ENCODE measurements at places on chromosomes 11 and 22.

- H3K36me3 ChIP-seq: no peaks in the 10 kb centered on the region
- H3K27ac ChIP-seq: no peak overlapping the region
- no peak for DNase-seq
- no peaks in the 10 kb centered on the region for H3K27me3 ChIP-seq
- no peaks in the 10 kb centered on the region for H3K4me1 ChIP-seq
- H3K4me3 ChIP-seq: no peak overlapping the region
Observed at GRCh38 chr11:70727899-70728620, 329.7 kb downstream of the CTTN start.

DNA sequence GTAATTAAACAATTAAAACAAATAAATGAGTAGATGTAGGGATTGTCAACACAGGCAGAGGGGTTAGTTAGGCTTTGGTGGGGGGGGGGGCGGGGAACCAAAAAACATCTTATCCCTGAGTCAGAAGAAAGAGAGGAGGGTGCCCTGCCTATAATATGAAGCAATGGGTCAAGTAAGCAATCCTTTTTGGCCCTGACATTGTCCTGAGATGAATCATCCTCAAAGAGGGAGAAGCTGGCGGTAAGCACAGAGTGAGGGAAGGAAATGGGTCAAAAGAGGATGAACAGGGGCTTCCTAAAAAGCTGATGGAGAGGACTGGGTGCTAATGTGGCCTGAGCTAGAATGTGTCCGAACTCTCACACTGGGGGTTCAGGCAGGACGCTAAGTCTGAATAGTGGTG, 4.7 kb downstream of the OLFML1 start:
- no peaks in the 10 kb centered on the region for H3K27me3 ChIP-seq
- H3K4me1 ChIP-seq: no peaks in the 10 kb centered on the region
- no peak for DNase-seq

DNA sequence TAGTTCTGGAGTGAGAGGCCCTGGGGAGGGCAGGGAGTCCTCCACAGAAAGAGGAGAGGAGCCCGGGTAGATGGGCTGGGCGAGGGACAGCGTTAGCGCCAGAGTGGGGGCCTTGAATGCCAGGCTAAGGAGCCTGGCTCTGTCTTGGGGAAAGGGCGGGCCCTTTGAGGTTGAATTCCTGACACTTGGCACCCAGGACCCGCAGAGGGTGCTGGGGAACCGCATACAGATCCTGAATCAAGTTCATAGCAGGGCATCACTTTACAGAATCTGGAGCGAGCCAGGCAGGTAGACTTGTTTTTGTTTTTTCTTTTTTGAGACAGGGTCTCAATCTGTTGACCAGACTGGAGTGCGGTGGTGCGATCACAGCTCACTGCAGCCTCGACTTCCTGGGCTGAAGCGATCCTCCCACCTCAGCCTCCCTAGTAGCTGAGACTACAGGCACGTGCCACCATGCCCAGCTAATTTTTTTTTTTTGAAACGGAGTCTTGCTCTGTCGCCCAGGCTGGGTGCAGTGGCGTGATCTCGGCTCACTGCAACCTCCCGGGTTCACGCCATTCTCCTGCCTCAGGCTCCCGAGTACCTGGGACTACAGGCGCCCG, 6.1 kb downstream of the CARNS1 start:
- H3K27me3 ChIP-seq: peaks cover 4% of the 10 kb centered on the region
- DNase-seq: no peak
- no peak overlapping the region for H3K4me3 ChIP-seq
- H3K4me1 ChIP-seq: peaks cover 22% of the 10 kb centered on the region
- no peaks in the 10 kb centered on the region for H3K36me3 ChIP-seq

DNA sequence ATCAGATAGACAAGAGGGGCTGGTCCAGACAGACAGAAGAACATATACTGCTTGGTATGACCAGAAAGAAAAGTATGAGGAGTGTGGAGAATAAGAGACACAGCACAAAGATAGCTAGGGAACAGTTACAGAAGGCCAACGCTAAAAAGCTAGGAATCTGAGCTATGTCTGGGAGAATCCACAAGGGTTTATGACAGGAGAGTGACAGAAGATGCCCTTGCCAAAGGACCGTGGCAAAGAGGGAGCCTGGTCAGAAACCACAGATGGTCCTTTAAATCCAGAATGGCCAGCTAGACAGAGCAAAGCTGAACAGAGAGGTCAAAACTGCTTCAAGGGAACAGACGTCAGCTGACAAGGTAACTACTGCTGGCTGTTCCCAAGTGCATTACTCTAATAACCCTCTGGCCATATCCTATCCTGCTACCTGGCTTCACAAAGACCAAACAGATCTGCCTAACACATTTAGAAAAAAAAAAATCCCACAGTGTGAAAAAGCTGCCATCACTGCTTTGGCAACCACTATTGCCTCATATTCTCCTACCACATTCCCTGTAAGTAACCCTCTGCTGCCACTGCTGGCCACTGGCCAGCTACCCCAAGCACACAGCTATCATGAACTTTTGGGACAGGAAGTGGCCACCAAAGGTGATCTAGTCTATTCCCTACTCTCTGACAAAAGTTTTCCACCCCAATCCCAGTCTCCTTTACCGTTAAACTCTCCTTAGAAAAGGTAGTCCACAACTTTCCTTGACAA, 7.3 kb downstream of the SERGEF start:
- H3K36me3 ChIP-seq: peaks cover 3% of the 10 kb centered on the region
- H3K27me3 ChIP-seq: no peaks in the 10 kb centered on the region
- H3K4me1 ChIP-seq: no peaks in the 10 kb centered on the region
- no peak overlapping the region for H3K4me3 ChIP-seq
- DNase-seq: no peak
- H3K27ac ChIP-seq: no peak overlapping the region

GRCh38 chr11:9265211-9266131, at the start of gene DENND5A:
Gene DENND5A, minus strand, starts transcription at chr11:9265350. Its CDS starts 281 bp downstream, at chr11:9265069.
- H3K4me1 ChIP-seq: peaks cover 5% of the 10 kb centered on the region
- no peaks in the 10 kb centered on the region for H3K36me3 ChIP-seq
- no peaks in the 10 kb centered on the region for H3K27me3 ChIP-seq

DNA sequence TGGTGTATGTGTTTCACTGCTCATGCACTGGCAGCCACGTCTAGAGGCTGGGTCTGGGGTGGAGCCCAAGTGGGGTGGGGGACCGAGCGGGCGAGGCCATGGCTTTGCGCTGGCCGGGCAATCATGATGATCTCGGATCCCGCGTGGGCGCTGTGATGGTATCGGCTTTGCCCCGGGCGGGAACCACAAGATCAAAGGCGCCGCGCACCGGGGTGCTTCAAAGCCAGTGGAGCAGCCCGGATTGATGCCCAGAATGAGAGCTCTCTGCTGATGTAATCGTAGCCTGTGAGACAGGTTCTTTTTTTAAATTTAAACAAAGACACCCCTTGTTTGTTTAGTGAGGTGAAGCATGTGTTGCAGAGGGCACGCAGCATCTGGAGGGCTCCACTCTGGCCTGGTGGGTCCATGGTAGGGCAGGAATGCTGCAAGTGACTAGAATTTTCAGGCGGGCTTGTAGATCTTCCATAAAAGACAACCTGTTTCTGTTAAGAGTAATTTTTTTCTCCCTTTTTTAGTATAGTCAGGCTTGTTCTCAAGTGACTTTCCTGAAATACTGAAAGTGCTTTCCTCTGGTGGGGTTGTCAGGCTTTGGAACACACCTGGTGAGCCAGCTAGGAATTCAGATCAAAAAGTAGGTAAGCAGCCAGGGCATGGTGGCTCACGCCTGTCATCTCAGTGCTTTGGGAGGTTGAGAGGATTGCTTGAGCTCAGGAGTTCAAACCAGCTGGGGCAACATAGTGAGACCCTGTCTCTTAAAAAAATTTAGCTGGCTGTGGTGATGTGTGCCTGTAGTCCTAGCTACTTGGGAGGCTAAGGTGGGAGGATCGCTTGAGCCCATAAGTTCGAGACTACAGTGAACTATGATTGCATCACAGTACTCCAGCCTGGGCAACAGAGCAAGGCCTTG, 40.7 kb downstream of the ZNRF3 start:
- H3K4me1 ChIP-seq: peaks cover 26% of the 10 kb centered on the region
- no peak for DNase-seq
- no peak overlapping the region for H3K4me3 ChIP-seq

DNA sequence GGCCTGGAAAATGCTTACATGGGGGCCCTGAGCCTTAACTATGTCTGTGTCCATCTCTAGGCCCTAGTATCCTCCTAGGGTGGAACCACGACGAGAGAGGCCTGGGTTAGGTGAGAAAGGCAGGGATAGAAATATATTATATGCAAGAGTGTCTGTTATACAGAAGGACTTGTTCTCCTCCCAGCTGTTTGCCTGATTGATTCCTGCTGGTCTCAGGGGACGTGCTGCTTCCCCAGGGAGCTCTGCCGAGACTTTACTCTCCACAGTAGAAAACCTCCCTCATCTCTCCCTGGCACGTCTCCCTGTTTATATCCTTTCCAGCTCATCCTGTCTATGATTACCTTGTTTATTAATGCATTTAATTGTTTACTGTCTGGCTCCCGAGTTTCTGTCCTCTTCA, 132.6 kb downstream of the MIAT start:
- H3K4me1 ChIP-seq: no peaks in the 10 kb centered on the region
- no peaks in the 10 kb centered on the region for H3K27me3 ChIP-seq
- H3K4me3 ChIP-seq: no peak overlapping the region
- H3K36me3 ChIP-seq: no peaks in the 10 kb centered on the region

GRCh38 chr11:1139441-1140083, 18.2 kb upstream of the MUC5AC start:
- H3K4me1 ChIP-seq: no peaks in the 10 kb centered on the region
- DNase-seq: no peak
- H3K36me3 ChIP-seq: no peaks in the 10 kb centered on the region
- H3K4me3 ChIP-seq: no peak overlapping the region
- H3K27me3 ChIP-seq: no peaks in the 10 kb centered on the region

DNA sequence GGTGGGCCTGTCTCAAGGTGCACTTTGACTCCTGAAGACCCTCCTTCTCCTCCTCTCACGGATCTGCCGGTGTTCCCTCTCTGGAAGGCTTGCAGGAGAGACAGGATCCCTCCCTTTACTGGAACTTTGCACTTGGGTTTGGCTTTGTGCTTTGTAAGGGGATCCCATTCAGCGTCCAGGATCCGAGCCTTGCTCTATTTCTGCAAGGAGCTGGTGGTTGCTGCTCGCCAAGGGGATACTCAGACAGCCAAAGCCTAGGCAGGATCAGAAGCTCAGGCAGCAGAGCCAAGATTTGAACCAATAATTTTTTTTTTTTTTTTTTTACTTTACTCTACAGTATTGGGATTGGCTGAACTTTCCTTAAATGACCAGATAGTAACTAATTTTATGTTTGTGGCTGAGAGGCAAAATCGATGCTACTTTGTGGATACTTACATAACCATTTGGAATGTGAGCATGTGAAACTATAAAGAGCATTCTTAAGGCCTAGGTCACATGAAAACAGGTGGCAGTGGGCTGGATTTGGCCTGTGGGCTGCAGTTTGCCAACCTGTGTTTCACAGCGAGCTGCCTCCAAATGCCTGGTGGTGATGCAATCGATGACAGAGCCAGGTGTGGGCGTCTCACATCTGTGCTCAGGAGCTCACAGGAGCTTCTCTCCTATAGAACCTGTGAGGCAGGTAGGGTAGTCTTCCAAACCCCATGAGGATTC, 25.2 kb downstream of the BCR start:
- peaks cover 17% of the 10 kb centered on the region for H3K4me1 ChIP-seq
- peaks cover 14% of the 10 kb centered on the region for H3K36me3 ChIP-seq
- peak; percentile 44 for DNase-seq
- H3K4me3 ChIP-seq: no peak overlapping the region
- no peak overlapping the region for H3K27ac ChIP-seq

- peaks cover 25% of the 10 kb centered on the region for H3K27me3 ChIP-seq
- H3K36me3 ChIP-seq: no peaks in the 10 kb centered on the region
- no peak for DNase-seq
- H3K4me3 ChIP-seq: no peak overlapping the region
Observed at GRCh38 chr11:6660712-6661111, 5.1 kb upstream of the DCHS1 start.

DNA sequence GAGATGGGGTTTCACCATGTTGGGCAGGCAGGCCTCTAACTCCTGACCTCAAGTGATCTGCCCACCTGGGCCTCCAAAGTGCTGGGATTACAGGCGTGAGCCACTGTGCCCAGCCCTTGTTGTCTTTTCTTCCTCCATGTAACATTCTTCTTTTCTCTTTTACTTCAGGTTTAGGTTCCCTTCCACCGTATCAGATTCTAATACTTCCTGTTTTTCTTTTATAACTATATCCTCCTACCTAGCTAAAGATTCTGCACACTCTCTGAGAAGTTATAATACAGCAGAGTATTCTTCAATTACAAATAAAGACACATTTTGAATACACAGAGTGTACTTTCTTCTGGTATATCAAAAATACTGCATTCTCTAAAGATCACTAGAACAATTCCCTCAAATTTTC, 33.2 kb upstream of the GAB2 start:
- no peaks in the 10 kb centered on the region for H3K4me1 ChIP-seq
- no peak overlapping the region for H3K4me3 ChIP-seq
- H3K27me3 ChIP-seq: no peaks in the 10 kb centered on the region
- no peak for DNase-seq
- no peak overlapping the region for H3K27ac ChIP-seq
- H3K36me3 ChIP-seq: no peaks in the 10 kb centered on the region

- peak; percentile 38 for DNase-seq
- no peak overlapping the region for H3K27ac ChIP-seq
- H3K27me3 ChIP-seq: no peaks in the 10 kb centered on the region
- no peaks in the 10 kb centered on the region for H3K36me3 ChIP-seq
- H3K4me1 ChIP-seq: peaks cover 35% of the 10 kb centered on the region
- H3K4me3 ChIP-seq: no peak overlapping the region
Observed at GRCh38 chr22:45830531-45831245, 146.3 kb downstream of the WNT7B start.

DNA sequence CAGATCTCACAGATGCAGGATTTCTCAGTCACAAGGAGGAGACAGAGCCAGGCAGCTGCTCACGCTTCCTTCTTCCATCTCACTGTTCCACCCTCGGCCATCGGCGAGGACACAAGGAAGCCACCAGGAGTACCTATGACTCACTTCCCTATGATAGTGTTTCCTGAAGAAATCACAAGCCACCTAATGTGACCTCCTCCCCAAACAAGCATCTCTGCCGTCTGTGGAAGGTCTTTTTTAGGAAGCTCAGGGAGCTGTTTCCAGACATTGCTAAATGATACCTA, 672.7 kb downstream of the TBC1D22A start:
- H3K4me3 ChIP-seq: no peak overlapping the region
- no peak for DNase-seq
- no peak overlapping the region for H3K27ac ChIP-seq
- no peaks in the 10 kb centered on the region for H3K27me3 ChIP-seq

DNA sequence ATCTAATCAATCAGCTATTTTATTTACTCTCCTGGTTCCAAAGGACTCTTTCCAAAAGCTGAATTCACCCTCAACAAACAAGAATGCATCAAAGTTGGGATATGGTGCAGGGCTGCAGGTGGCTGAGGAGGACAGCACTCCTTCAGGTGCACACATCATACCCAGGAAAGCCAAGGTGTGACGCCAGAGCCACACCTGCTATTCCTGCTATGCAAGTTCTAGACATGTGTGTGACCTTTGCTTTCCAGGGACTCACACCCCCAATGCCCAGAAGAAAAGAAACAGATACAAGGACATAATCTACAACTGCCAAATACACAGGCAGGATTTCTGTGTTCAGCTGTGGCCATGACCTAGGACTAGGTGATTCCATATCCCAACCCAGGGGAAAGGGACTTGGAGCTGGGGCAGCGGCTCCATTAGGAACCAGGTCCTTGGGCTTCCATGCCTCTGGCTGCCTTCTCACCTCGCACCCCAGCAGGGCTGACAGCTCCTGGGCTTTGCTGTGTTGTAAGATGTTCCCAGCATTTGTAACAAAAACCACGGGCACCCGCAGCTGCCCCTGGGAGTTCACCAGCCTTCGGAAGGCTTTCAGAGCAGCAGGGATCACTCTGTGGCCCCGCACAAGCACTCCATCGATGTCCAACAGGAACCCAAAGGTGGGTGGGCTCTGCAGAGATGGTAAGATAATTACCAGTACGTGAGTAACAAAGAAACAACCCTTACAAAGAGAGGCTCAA, 9.8 kb downstream of the HDHD5 start:
- no peak overlapping the region for H3K27ac ChIP-seq
- peaks cover 9% of the 10 kb centered on the region for H3K36me3 ChIP-seq
- no peak overlapping the region for H3K4me3 ChIP-seq
- no peaks in the 10 kb centered on the region for H3K27me3 ChIP-seq
- H3K4me1 ChIP-seq: no peaks in the 10 kb centered on the region
